Mammary microvascular endothelial cell (primary cell): ENCODE measurements at places on chromosomes 3 and 15. TPM values are rescaled to one million over a fixed set of nuclear protein-coding genes. Genes with fewer than 3 reads are reported as not detected.

Gene SCN11A
- total RNA-seq, result not detected in 2 replicates

Gene PYGO1
- 0.53 and 0.69 TPM in 2 replicates for total RNA-seq

Gene CRYBG3
- 11.5 and 15.0 TPM in 2 replicates for total RNA-seq

Gene COL6A6
- total RNA-seq, result not detected in 2 replicates

Gene BMF
- total RNA-seq, result 4.5 and 5.7 TPM in 2 replicates

Gene NOX5
- total RNA-seq, result not detected in 2 replicates

Gene SLITRK3
- not detected in 2 replicates for total RNA-seq

Gene CEMIP
- total RNA-seq, result 0.10 and 0.67 TPM in 2 replicates

Gene PLIN1
- 0.10 TPM in 1 of 2 replicates, not detected in the other for total RNA-seq

Gene MRPL47
- 38.8 and 47.5 TPM in 2 replicates for total RNA-seq

Gene UBE3A
- 31.6 and 42.6 TPM in 2 replicates for total RNA-seq

Gene CLDN18
- total RNA-seq, result not detected in 2 replicates

Gene OCA2
- not detected in 2 replicates for total RNA-seq

Gene CSPG5
- total RNA-seq, result 0.07 TPM in 1 of 2 replicates, not detected in the other

Gene SPG11
- 28.0 and 40.8 TPM in 2 replicates for total RNA-seq

Gene ADCY5
- total RNA-seq, result not detected in 2 replicates

Gene UROC1
- not detected in 2 replicates for total RNA-seq

Gene UACA
- 71.3 and 77.0 TPM in 2 replicates for total RNA-seq

Gene PTPRG
- total RNA-seq, result 24.6 and 26.4 TPM in 2 replicates

Gene ILDR1
- total RNA-seq, result not detected in 2 replicates

Gene NMB
- 6.3 and 11.4 TPM in 2 replicates for total RNA-seq

Gene PLSCR2
- total RNA-seq, result not detected in 2 replicates

Gene NPRL2
- total RNA-seq, result 15.0 and 15.5 TPM in 2 replicates

Gene GABRG3
- not detected in 2 replicates for total RNA-seq

Gene MYO5C
- 4.5 and 10.0 TPM in 2 replicates for total RNA-seq

Gene TMCO5A
- total RNA-seq, result not detected in 2 replicates
